H1 (cell line): ENCODE measurements at places on chromosomes 2 and 18. TPM values are rescaled to one million over a fixed set of nuclear protein-coding genes. Genes with fewer than 3 reads are reported as not detected.

The WDPCP gene
- polyA plus RNA-seq: 7.3 and 9.3 TPM in 2 replicates

The FER1L5 gene
- 0.23 and 0.38 TPM in 2 replicates for polyA plus RNA-seq

The VSNL1 gene
- 34.7 and 49.4 TPM in 2 replicates for polyA plus RNA-seq

The ROCK1 gene
- 4.2 TPM in 2 replicates for polyA plus RNA-seq

The SLC19A3 gene
- polyA plus RNA-seq: 7.0 and 8.4 TPM in 2 replicates

The RNF152 gene
- polyA plus RNA-seq: 1.1 and 1.7 TPM in 2 replicates

The HOXD11 gene
- polyA plus RNA-seq: not detected in 2 replicates

The MAP3K19 gene
- not detected in 2 replicates for polyA plus RNA-seq

The PRSS56 gene
- 0.03 and 0.11 TPM in 2 replicates for polyA plus RNA-seq

The RUFY4 gene
- polyA plus RNA-seq: 0.38 and 0.66 TPM in 2 replicates

The SYT4 gene
- 1.1 and 2.4 TPM in 2 replicates for polyA plus RNA-seq

The NOL4 gene
- polyA plus RNA-seq: 0.09 and 0.18 TPM in 2 replicates

The DNER gene
- 6.8 and 7.7 TPM in 2 replicates for polyA plus RNA-seq

The KCMF1 gene
- polyA plus RNA-seq: 55.8 and 86.9 TPM in 2 replicates

The ADAM23 gene
- polyA plus RNA-seq: 7.5 and 9.9 TPM in 2 replicates

The APCDD1 gene
- polyA plus RNA-seq: 2.5 and 3.6 TPM in 2 replicates

The HSBP1L1 gene
- 1.3 and 1.4 TPM in 2 replicates for polyA plus RNA-seq

The UNC80 gene
- polyA plus RNA-seq: 0.16 and 0.53 TPM in 2 replicates

The KIAA2012 gene
- 0.02 TPM in 1 of 2 replicates, not detected in the other for polyA plus RNA-seq

The SLC1A4 gene
- 0.44 and 0.71 TPM in 2 replicates for polyA plus RNA-seq

The AMER3 gene
- polyA plus RNA-seq: 0.15 and 0.17 TPM in 2 replicates

The CYS1 gene
- 0.09 and 0.57 TPM in 2 replicates for polyA plus RNA-seq
